ENCODE measurements at places on chromosomes 3 and 15.

- DNase-seq = no peak
Measured at GRCh38 chr3:61531528-61531927, 29.8 kb upstream of the PTPRG start.

- no peak for DNase-seq
Measured at GRCh38 chr15:34708422-34708821, 46.4 kb downstream of the GJD2 start.

DNA sequence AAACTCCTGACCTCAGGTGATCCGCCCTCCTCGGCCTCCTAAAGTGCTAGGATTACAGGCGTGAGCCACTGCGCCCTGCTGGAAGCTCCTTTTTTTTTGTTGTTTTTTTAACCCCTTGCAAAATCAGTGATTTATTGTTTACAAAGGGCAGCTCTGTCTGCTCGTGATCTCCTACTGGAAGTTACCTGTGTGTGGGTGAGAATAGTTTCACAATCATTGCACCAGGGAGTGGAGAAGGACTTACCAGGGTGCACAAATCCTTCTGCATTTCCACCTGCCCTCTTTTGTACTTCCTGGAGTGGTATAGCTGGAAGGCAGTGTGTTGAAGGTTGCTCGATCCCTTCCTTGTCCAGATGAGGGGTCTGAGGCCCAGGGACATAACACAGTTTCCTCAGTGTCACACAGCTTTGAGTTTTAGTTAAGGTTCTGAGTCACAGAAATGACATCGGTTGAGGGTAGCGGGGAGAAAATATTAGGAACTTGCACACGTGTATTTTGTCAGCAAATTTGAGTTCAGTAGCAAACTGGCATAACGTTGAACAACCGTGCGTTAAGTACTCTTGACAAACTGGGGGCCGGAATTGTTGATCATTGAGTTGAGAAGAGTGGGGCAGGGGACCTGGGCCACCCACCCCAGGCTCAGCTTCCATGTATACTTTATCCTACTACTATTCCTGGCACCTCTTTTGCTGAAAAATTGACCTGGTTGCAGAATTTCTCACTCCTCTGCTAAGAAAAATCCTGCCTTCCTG is 11.3 kb upstream of the TRAK1 start:
- DNase-seq = no peak

- no peak for DNase-seq
Measured at GRCh38 chr3:52232279-52233107, 6.5 kb downstream of the TWF2 start.

- no peak for DNase-seq
Measured at GRCh38 chr3:22887664-22888291, 315.3 kb upstream of the UBE2E2 start.

DNA sequence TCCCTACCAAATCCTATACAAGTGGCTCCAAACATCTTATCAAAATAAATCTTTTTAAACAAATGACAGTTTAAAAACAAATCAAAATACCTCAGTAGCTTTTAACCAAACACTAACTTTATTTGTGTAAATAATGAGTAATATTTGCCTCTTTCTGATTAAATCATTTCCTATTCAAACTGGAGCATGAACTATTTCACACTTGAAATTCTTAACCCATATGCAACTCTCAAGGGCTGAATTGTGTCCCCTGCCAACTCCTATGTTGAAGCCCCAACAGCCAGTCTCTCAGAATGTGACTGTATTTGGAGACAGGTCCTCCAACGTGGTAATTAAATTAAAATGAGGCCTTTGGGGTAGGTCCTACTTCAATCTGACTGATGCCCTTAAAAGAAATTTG is 55.9 kb upstream of the MCTP2 start:
- no peak for DNase-seq

DNA sequence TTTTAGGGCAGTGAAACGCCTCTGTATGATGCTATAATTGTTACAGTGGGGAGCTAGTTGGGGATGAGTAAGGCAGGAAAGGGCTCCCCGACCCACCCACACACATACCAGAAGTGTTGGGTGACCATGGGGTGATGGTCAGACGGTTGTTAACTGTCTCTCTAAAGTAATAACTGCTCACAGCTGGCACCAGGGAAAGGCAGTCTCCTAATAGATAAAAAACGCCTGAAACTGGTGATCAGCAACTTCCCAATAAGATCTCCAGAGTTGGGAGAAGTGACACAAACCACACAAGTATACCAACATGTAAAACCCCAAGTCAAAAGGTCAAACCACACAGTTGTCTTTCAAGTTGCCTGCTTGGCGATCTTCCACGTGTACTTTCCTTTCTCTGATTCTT is 346.5 kb upstream of the CNTN4 start:
- no peak for DNase-seq

- no peak for DNase-seq
Measured at GRCh38 chr3:173556546-173556945, 159.0 kb downstream of the NLGN1 start.

GRCh38 chr3:52063026-52063723 is 6.8 kb upstream of the DUSP7 start:
- no peak for DNase-seq

DNA sequence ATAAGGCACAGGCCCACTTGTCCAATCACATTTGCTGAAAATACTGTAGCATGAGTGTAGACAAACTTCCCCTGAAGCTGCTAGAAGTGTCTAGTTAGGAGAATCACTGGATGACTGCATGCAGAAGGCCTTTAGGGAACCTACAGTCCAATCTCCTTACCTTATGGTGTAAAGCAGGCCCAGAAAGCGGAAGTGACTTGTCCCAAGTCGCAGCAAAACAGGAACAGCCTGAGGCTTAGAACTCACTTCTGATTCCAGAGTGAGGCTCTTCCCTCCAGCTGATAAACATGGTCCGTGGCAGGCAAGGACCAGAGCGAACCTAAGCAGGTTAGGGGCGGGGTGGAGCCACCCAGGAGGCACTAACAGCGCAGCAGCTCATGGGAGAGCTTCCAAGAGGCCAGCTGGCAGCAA is 2.5 kb downstream of the GRAMD2A start:
- no peak for DNase-seq

DNA sequence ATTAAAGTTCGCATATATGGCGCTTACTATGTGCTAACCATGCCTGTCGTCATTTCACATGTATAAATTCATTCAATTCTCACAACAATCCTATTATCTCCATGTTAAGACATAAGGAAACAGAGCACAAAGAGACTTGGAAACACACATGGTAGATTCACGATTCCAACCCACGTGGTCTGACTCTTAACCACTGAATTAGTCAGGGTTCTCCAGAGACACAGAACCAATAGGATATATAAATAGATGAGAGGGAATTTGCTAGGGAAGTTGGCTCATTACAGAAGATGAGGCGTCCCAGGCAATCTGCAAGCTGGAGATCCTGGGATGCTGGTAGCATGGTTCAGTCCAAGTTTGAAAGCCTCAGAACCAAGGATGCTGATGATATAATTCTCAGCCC is 765.3 kb downstream of the TBL1XR1 start:
- DNase-seq = no peak

DNA sequence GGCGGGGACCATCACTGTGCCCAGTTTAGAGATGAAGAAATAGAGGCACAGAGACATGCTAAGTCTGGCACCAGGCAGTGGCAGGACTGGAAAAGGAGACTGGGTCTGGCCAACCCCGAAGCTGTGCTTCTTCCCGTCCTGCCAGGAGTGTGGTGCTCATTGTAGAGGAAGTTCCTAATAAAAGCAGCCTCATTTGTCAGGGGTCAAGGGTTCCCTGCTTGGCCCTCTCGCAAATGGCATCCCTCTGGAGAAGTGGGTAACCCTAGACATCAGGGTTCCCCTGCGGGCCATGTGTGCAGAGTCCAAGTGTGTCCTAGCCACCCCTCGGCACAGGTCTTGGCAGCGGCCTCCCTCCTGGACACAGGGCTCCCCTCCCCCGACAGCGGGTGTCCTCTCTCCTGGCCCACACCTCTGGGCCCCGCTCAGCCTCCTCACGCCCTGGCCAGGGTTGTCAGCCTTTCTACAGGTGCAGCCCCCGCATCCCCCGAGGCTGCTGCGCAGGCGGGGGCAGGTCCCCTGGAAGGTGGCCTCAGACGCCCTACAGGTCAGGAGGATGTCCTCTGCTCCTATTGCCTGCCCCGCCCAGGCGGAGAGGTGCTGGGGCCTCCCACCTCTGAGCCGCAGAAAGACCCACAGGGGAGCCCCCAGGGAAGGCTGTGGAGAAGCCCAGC is 61.8 kb upstream of the PRR20G start:
- no peak for DNase-seq

DNA sequence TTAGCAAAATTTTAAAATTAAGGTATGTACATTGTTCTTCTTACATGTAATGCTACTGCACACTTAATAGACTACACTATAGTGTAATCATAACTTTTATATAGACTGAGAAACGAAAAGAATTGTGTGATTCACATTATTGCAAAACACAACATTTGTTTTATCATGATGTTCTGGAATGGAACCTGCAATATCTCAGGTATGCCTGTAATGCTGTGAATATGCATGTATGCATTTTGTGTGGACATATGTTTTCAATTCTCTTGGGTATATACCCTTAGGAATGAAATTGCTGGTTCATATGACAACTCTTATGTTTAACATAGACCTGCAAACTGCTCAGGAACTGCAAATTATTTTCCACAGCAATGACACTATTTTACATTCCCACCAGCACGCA is 38.6 kb upstream of the TJP1 start:
- DNase-seq = no peak

- DNase-seq = no peak
Measured at GRCh38 chr3:11847607-11848006, 922 bp upstream of the TAMM41 start.

Data from stimulated activated CD4-positive, alpha-beta T cell treated with anti-CD3 and anti-CD28 coated beads, TNF-alpha, amount 100 ng/mL, for 4 hours (primary cell).